ENCODE measurements at places on chromosomes 6 and 20.

DNA sequence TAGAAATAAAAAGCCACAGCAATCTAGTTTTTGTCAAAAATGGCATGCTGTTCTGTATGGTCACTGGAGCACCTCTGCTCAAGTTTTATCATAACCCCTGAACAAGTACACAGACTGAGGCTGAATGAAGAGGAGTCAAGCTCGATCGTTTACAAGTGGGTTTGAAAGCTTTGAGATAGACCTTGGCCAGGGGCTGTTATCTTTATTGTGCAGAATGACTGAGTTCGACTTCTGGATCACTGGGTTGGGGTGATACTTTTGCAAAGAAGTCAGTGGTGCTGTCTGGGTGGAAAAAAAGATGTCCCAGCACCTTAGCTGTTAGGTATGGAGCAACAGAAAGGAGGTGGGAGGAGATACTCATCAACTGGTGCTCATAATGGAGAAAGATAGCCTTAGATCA is 446.0 kb downstream of the HACE1 start:
- no peak for DNase-seq

- DNase-seq, result peak; percentile 46
Observed at GRCh38 chr6:14023855-14024254, 93.7 kb upstream of the CD83 start.

- no peak for DNase-seq
Observed at GRCh38 chr6:166286839-166287271, 21.3 kb downstream of the PRR18 start.

GRCh38 chr6:72819609-72820008 is 197.7 kb downstream of the KCNQ5 start:
- DNase-seq, result no peak

DNA sequence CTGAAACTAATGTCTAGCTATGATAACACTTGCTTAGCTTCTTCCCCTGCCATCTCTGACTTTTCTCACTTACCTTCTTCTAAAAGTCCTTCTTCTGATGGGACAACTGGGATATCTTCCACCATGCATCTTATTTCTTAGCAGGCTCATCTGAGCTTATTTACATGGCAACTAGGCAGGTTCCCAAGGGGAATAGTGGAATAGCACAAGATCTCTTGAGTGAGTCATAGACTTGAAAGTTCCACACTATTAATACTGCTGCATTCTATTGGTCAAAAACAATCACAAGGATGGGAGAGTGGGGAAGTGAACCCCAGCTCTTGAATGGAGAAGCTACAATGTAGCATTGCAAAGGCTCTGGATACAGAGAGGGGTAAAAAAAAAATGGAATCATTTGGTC is 142.1 kb downstream of the HAO1 start:
- DNase-seq, result no peak

DNA sequence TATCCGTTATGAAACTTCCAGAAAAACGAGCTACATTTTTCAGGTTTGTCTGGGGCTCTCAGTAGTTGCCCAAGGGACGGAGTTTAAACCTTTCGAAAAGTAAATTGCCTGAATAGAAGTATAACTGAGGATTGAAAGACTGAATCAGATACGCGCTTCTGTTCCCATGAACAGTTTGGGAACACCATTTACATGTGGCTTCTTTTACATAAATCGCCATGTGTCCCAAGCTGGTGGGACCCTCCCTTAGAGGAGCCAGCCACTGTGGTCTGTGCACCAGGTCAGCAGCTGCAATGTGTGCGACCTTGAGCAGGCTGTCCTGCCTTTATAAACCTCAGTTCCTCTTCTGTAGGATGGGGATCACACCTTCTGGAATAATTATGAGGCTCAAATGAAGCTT is 11.0 kb downstream of the ENTPD6 start:
- DNase-seq, result no peak

- DNase-seq, result no peak
Observed at GRCh38 chr20:63525185-63525584, 4.6 kb downstream of the PPDPF start.

Data from ELR (cell line).